ENCODE measurements at places on chromosomes 4 and X. TPM values are rescaled to one million over a fixed set of nuclear protein-coding genes. Genes with fewer than 3 reads are reported as not detected.

AKAP4 gene
- not detected for total RNA-seq

GRCh38 chrX:39195156-39195555 lies 393.9 kb downstream of the MID1IP1 start:
- DNase-seq: no peak

GRCh38 chrX:105803891-105804290 lies 18.4 kb upstream of the NRK start:
- no peak for DNase-seq

- DNase-seq: no peak
Observed at GRCh38 chr4:700587-701264, 4.9 kb upstream of the PCGF3 start.

DNA sequence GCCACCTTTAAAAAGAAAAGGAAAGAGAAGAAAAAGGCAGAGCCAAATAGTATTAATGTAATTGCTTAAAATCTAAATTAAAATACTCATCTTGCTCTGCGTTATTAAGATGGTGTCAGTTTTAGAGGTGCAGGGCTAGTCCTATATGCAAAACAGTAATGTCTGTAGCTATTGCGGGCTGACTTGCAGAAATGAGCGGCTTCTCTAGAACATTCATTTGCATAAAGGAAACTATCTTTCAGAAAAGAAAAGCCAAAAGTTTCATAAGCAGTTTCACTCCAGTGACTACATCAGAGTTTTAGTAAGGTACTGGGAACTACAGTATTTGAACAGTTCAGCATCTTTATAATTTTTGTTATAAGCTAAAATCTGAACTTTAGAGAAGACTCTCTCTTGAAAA lies 6.0 kb downstream of the SMAD1 start:
- DNase-seq: no peak

- DNase-seq: no peak
Observed at GRCh38 chr4:158236304-158237030, 26.2 kb downstream of the TMEM144 start.

MCUB gene
- total RNA-seq: 23.6 TPM

- DNase-seq: no peak
Observed at GRCh38 chrX:102744307-102744706, 23.8 kb downstream of the GPRASP3 start.

ZCCHC18 gene
- total RNA-seq: not detected

DNA sequence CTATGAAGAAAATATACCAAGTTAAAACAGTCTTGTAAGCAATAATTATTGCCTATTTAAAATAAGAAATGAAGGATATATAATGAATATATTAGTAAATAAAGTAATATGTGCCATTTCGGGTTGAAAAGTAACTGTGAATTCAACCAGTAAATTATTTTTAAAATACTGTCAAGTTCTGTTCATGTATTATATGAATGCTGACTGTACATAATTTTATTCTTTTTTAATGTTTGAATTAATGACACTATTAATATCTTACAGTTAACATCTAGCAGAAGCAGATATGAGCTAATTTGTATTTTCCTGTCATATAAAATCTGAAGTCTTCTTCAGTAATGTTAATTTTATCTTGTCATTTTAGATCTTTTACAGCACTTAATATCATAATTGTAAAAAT lies 632.9 kb downstream of the CCSER1 start:
- DNase-seq: no peak

DNA sequence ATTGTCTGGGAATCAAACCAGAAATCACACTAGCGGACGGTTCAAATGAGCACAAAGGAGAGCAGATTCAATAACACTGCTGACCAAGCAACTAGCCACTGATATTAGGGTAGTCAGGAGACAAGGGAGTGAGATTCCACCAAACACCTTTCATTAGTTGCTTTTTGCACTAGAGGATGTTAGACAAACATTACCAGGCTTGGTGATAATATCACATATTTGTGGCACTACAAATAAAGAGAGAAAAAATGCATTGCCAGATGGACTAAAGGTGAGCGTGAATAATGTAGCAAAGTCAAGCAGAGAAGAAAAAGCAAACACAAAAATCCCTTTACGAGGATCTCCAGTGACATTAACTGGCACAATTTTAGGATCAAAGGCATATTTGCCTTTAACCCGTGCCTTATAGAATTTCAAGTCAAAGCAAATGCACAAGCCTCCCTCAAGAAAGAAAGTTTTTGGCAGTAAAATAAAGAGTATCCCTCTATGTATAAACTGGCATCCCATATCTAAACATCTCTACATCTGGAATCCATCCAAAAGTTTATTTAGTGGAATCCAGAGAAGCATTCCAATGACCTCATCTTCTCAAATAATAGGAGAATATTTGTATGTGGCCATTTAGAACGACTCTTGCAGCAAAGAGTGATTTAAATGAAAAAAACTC lies 290.9 kb downstream of the KCTD8 start:
- no peak for DNase-seq

GRCh38 chr4:1987721-1988326 lies 20.9 kb downstream of the NELFA start:
- DNase-seq: peak; percentile 88

DNA sequence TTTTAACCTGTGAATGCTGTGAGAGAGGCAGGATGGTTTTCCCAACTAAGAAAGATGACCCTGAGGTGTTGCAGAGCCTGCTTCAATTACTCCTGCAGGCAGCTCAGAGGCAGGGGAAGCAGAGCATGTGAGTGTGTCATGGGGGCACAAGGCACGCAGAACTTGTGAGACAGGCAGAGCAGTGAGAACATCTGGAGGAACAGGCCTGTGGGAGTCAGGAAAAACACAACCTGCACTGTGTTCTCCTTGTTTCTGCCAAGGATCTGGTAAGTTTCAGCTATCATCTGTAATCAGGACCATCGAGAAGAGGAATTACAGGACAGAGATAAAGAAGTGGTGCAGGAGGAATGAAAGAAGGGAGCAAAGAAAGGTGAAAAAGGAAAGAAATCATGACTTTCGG lies 741.8 kb upstream of the INTU start:
- no peak for DNase-seq

MORC4 gene
- total RNA-seq: 22.6 TPM

GRCh38 chrX:150143721-150144440 lies 205.6 kb upstream of the EOLA2 start:
- DNase-seq: no peak

FRG1 gene
- 34.9 TPM for total RNA-seq

DNA sequence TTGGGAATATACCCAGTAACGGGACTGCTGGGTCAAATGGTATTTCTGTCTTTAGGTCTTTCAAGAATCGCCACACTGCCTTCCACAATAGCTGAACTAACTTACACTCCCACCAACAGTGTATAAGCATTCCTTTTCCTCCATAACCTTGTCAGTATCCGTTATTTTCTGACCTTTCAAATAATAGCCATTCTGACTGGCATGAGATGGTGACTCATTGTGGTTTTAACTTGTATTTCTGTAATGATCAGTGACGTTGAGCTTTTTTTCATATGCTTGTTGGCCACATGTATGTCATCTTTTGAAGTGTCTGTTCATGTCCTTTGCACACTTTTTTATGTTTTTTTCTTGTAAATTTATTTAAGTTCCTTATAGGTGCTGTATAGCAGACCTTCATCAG lies 81.2 kb downstream of the ADAM29 start:
- no peak for DNase-seq

GJB1 gene
- total RNA-seq: not detected
